ENCODE measurements at places on chromosomes 5 and 9.

- DNase-seq: no peak
Observed at GRCh38 chr5:174172566-174172965, 127.1 kb downstream of the NSG2 start.

DNA sequence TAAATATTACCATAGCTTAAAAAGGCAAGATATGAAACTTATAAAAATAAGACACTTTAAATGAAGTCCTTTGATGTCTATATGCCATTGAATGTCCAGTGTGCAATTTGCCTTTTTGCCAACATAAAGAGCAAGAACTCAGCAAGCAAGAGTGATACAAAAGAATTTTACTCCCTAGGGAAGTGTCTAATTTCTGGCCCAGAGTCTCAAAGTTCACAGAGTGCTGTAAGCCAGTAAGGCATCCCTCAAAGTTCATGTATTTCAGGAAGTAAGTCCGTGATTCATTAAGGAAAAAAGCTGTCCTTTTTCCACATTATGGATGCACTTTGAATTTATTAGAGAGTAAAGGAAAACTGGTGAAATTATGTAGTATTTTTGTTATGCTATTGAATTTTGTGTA is 185.2 kb downstream of the CCDC171 start:
- DNase-seq: no peak

DNA sequence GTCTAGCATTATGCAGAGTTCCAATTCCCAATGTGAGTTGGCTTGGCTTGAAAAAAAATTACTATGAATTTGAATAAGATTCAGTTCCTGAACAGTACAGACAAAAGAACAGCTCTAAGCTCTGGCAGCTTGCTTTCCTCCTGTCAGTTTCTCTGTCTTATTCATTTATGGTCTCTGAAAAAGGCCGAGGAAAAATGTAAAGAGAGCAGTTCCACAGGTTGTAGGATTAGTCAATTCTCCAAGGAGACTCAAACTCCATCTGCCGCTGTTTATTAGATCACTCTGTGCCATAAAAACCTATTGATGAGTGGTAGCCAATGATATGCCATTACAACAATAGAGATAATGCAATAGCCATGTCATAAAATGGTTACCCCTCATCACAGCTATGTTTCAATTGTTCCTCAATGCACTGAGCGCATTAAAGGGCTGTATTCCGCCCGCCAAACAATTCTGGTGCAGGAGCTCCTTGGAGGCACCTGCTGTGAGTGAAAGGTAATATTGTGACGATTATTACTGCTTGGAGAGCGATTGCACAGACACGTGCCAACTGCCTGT is 188.2 kb downstream of the ARRDC3 start:
- DNase-seq: no peak

DNA sequence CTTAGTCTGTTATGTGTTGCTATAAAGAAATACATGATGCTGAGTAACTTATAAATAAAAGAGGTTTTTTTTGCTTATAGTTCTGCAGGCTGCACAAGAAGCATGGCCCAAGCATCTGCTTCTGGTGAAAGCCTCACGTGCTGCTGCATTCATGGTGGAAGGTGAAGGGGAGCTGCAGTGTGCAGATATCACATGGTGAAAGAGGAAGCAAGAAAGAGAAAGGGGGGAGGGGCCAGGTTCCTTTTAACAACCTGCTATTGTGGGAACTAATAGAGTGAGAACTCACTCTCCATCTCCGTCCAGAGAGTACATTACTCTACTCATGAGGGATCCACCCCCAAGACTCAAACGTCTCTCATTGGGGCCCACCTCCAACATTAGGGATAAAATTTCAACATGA is 12.5 kb upstream of the PARP8 start:
- DNase-seq: no peak

GRCh38 chr5:101717721-101718120 is 578.4 kb downstream of the SLCO4C1 start:
- no peak for DNase-seq

DNA sequence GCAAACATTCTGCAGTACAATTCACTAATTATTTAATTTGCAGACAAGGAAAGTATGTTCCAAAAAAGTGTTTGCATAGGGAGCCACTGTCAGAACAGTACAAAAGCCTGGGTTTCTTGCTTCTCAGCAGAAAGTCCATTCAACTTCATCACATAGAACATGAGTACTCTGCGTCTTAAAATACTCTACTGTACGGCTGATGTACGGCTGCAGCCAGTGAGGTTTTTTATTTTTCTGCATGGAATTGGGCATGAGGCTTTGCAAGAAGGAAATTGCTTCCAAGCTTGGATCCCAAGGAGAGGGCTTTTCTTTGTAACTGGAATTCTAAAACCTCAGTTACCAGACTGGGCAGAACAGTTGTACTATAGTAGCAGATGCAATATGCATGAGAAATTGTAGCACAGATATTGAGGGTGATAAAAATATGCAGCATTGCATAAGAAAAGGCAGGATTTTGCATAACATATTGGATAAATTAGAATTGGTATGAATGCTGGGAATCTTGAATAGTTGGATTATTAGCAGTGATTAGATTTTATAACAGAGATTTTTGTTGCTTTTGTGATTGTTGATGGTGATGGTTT is 178.1 kb upstream of the CDH9 start:
- DNase-seq: no peak

- DNase-seq: no peak
Observed at GRCh38 chr9:89716559-89716958, 111.7 kb downstream of the GADD45G start.

GRCh38 chr5:64213531-64213930 is 47.9 kb downstream of the RNF180 start:
- DNase-seq: no peak

DNA sequence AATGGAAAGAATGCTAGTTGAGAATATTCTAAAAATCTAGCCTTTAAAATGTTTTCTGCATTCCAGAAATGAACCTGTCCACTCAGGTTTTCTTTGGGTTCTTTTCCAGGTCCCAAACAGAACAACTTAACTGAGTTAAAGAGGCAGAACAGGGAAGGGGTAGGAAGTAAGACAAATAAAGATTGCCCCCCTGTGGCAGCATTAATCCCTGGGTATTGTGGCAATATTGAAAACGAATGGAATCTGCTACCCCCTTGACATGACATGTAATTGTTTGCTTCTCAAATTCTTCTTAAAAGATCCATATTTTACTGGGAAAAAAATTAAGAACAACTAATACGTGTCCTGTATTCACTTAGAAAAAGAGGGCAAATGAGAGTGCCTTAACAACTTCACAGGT is 9.3 kb upstream of the RBM22 start:
- DNase-seq: no peak

All from Caki2 (cell line).